MCF 10A (cell line): ENCODE measurements at places on chromosomes 3 and 15.
A peak's percentile ranks its signal among the peaks of the same experiment; 100 is the strongest.

DNA sequence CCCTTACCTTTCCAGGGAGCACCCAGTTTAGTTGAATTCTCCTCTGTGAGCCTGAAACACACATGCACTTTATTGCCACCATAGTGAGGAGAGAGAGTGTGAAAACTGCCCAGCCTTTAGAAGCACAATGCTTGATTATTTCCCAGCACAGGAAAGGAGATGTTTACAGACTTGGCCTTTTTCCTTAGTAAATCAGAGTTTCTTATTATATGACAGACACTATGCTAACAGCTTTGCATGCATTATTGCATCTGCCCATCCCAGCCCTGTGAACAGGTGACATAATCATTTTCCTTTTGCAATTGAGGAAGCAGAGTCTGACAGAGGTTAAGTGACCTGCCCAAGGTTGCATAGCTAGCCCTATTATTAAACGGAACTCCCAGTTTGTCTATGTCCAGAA is 36.5 kb downstream of the CAPN3 start:
- DNase-seq = no peak

GRCh38 chr15:33074942-33075341 is 119.6 kb downstream of the FMN1 start:
- DNase-seq = peak; percentile 34

DNA sequence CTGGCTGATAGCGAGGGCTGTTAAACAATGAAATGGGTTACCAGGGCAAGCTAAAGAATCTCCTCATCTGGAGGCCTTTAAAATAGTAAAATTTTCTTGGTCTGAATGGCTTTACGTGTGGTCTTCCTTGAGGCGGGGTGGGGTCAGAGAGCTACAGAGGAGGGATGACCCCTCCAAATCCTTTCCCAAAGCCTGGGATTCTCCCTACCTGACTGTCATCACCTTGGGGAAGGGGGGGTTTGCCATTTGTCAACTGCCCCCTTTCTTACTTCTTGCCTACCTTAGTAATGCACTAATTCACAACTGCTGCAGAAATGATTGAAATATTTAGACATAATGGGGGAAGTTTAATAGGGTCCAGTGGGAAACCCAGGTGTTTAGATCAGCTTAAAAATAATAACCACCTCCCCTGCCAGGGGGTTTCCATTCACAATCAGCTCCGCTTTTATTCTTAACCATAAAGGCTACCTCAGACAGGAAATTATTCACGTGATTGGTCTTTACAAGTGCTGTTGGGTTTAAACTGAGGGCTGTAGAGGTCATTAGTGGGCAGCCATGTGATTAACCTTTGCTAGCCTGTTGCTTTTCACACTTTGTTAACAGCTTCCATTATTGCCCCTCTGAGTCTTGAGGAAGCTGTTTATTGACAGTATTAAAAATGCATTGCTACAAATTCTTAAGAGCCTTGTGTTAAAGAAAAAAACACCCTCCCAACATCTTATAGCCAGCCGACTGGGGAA is 276.5 kb upstream of the ATP11B start:
- DNase-seq = no peak

DNA sequence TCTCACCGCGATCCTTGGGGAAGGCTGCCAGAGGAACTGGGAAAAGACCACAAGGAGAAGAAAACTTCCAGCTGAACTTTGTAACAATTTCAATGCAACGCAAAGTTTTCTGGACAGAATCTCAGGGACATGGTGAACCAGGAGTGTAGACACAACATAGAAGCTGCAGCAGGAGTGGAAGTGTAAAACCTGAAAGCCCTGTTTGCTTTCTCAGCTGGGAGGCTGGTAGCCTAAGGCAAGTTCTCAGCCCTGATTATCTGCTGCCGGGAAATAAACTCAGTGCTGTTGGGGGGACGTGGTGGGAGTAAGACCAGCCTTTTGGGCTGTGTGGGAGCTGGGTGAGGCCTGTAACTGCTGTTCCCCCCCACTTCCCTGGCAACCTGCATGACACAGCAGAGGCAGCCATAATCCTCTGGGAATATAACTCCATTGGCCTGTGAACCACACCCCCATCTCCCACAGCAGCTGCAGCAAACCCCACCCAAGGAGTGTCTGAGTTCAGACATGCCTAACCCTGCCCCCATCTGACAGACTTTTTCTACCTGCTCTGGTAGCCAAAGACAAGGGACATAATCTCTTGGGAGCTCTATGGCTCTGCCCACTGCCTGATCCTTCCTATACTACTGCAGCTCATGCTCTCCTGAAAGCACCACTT is 106.7 kb downstream of the ZNF621 start:
- DNase-seq = no peak

DNA sequence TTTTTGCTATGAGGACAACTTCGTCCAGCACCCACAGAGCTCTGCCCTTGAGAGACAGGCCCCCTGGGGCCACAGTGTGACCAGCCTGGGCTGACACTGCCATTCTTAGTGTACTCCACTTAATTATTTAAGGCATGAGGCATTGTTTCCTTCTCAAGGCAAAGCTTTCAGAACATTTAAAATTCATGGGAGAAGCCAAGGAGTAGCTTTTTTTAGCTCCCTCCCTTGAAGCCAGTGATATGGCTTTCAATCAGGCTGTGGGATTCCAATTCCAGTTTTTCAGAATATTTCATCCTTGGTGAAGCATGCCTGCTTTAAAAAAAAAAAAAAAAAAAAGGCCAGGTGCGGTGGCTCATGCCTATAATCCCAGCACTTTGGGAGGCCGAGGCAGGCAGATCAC is 21.3 kb downstream of the HOMER2 start:
- no peak for DNase-seq

- DNase-seq = no peak
Measured at GRCh38 chr15:41647262-41647661, 12.9 kb upstream of the MGA start.

DNA sequence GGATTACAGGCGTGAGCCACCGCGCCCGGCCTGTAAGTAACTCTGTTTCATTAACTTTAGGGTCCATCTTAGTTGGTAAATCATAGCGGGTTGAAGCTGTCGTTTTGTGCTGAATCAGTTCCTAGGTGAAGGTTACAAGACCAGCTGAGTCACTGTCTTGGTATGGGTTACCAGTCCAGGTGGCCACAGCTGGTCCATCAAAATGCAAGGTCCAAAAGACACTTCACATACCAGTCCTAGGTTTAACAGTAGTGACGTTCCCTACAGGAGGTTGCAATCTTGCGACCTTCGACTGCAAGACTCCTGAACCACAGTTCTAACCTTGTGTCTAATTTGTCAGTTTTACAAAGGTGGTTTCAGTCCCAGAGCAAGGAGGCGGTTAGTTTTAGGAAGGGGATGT is 160.1 kb upstream of the ATP10A start:
- DNase-seq = no peak

DNA sequence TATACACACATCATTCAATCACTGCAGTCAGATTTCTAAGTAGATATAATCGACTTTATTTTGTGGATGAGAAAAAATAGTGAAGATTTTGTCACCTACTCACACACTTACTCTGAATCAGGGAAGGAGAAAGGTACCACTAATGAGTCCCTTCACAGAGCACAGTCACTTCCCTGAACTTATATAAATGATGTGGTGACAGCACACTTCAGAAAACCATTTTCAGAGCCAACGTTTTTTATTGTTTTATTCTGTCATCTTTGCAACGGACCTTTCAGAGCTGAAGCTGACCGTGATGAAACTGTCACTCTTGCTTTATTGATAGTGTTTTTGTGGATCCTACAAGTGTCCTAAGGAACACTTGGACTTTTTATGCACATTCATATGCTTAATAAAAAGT is 956.6 kb downstream of the SQOR start:
- DNase-seq = no peak

DNA sequence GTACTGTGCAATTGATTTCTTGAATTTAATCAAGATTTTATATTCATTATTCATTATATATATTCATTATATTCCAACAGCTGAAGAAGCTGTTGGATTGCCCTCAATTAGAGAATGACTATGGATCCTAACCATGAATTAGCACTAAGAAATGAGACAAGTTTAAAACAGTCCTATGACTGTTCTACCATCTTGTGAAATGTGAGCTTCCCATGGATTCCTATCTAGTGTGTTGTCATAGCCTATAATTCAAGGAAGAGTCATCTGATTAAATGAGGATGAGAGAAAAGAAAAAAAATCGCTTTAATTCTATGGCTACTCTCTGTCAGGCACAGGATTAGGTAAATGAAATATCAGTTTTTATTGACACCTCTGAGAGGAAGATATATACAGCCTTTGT is 696.6 kb upstream of the NAALADL2 start:
- no peak for DNase-seq

DNA sequence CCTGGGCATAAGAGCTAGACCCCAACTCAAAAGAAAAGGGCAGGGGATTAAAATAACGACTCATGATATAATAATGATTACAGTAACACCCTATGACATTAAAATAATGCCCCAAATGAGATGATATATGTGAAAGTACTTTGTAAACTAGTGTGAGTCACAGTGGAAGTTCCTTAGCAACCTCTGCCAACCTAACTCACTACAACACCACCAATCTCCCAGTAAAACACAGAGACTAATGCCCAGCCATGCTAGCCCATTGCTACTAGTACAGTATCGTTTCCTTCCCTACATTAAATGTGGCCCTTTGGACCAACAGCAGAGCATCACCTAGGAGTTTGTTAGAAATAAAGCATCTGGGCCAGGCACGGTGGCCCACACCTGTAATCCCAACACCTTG is 11.2 kb upstream of the ADAMTS7 start:
- no peak for DNase-seq

DNA sequence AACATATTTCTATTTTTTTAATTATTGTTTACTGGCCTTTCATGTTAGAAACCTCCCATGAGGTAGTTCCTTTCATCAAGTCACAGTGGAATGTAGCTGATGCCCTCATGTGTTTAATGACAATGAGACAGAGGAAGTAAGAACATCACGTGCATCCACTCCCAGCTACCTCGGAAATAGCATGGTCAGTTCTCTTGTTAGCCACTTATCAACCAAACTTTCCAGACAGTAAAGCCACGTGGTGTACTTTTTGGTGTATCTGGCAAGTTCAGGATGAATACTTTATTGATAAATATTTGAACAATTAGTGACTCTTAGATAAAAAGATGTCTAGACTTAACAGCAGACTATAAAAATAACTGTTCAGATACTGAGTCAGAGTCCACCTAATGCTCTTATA is 781.7 kb downstream of the MECOM start:
- no peak for DNase-seq

GRCh38 chr15:39629906-39630305 is 49.0 kb downstream of the THBS1 start:
- peak; percentile 40 for DNase-seq

DNA sequence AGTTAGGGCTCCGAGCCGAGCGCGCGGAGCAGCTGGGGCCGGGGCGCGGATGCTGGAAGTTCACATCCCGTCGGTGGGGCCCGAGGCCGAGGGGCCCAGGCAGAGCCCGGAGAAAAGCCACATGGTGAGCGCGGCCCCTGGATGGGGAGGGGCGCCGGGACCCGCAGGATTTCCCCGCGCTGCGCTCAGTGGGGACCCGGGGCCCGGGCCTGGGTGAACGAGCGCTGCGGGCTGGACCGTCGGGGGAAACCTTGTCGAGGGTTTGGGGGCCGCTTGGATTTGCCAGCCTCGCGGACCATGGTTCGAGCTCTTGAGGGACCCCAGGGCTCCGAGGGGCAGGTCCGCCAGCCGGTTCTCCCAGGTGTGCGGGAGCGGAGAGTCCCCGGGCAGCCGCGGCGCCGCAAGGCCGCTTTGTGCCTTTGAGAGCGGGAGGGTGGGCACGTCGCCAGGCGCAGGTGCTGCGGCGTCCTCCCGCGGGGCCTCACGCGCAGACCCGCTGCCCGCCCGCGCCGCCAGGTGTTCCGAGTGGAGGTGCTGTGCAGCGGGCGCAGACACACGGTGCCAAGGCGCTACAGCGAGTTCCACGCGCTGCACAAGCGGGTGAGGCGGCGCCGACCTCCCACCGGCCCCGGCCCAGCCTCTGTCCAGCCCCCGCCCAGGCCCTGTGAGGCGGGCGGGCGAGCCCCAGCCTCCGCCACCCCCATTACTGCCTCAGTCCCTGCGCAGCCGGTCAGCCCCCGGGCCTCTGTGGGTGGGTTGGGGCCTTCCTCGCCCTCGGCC is at the start of gene SNX22:
Gene SNX22, plus strand, starts transcription at position 5 of the 780 bp plus-strand sequence. Its CDS starts 45 bp downstream, at position 50.
- no peak for DNase-seq

DNA sequence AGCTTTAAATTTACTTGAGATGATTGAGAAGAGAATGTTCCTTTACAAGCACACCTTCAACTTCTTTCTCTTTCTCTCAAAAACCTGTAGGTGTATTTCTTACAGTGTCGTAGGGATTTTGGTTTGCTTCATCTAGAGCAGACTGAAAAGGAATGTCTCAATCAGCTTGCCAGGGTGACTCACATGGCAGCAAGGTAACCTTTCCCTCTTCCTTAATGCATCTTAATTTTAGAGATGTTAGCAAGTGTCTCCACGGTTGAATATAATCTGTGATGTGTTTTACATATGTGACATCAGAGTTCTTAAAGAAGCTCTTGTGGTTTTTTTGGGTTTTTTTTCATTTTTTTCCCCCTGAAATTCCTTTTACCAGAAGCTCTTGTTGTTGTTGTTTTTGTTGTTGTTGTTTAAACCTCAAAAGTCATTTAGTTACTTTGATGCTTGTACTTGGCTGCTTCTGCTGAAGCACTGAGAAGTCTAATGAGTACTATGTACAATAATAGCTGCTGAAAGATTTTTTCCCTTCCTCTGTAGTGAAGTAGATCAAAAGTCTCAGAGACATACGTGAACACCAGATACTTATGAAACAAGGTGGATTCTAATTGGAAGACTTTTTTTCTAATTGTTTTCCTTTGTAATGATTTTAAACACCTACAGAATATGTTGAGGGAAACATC is 83.1 kb downstream of the RETNLB start:
- peak; percentile 26 for DNase-seq

- no peak for DNase-seq
Measured at GRCh38 chr3:5520237-5520636, 332.7 kb downstream of the EDEM1 start.

- DNase-seq = no peak
Measured at GRCh38 chr15:79206940-79207339, 75.6 kb upstream of the ANKRD34C start.
